ENCODE measurements at places on chromosomes 12 and 14. TPM values are rescaled to one million over a fixed set of nuclear protein-coding genes. Genes with fewer than 3 reads are reported as not detected.

SAMD15 gene
- 0.49 TPM for total RNA-seq

GDF11 gene
- total RNA-seq = 0.65 TPM

NEUROD4 gene
- not detected for total RNA-seq

ZFHX2 gene
- 1.0 TPM for total RNA-seq

AQP2 gene
- total RNA-seq = not detected

GLTP gene
- 40.6 TPM for total RNA-seq

TWF1 gene
- 83.5 TPM for total RNA-seq

MYO1A gene
- total RNA-seq = 0.06 TPM

SLC22A17 gene
- total RNA-seq = 0.97 TPM

LGMN gene
- total RNA-seq = 51.0 TPM

SSTR1 gene
- total RNA-seq = 0.13 TPM

SCNN1A gene
- not detected for total RNA-seq

NGB gene
- total RNA-seq = not detected

BRMS1L gene
- 2.4 TPM for total RNA-seq

AKT1 gene
- total RNA-seq = 144 TPM

SERPINA9 gene
- total RNA-seq = not detected

C12orf50 gene
- total RNA-seq = not detected

HHIPL1 gene
- total RNA-seq = 1.9 TPM

SH2B3 gene
- total RNA-seq = 37.6 TPM

AKAP5 gene
- 0.32 TPM for total RNA-seq

PMCH gene
- not detected for total RNA-seq

SELPLG gene
- total RNA-seq = 0.16 TPM

KRT83 gene
- total RNA-seq = not detected

SLC25A21 gene
- 1.3 TPM for total RNA-seq

PTPRR gene
- 0.65 TPM for total RNA-seq

RTL1 gene
- not detected for total RNA-seq

SOAT2 gene
- not detected for total RNA-seq

CCDC197 gene
- total RNA-seq = not detected

JAG2 gene
- total RNA-seq = 197 TPM

ANGEL1 gene
- total RNA-seq = 7.0 TPM

OR11H7 gene
- total RNA-seq = not detected

KRT6C gene
- not detected for total RNA-seq

INHBC gene
- not detected for total RNA-seq

METTL17 gene
- total RNA-seq = 20.6 TPM

CIDEB gene
- 3.8 TPM for total RNA-seq

KCNA5 gene
- not detected for total RNA-seq

PPP4R4 gene
- total RNA-seq = under 0.01 TPM

SLC6A15 gene
- 45.9 TPM for total RNA-seq

ASPG gene
- total RNA-seq = not detected

PPM1A gene
- 46.6 TPM for total RNA-seq

MYF5 gene
- total RNA-seq = not detected

C1QL4 gene
- total RNA-seq = not detected

BDKRB1 gene
- not detected for total RNA-seq

CCDC198 gene
- not detected for total RNA-seq

KCNMB4 gene
- 0.57 TPM for total RNA-seq

KRT78 gene
- total RNA-seq = not detected

SSPN gene
- under 0.01 TPM for total RNA-seq

ENDOU gene
- 0.13 TPM for total RNA-seq

ASIC1 gene
- total RNA-seq = 0.13 TPM

Measured in bladder microvascular endothelial cell (primary cell).